ENCODE measurements at places on chromosomes 12 and 14. TPM values are rescaled to one million over a fixed set of nuclear protein-coding genes. Genes with fewer than 3 reads are reported as not detected.

Gene BDKRB1
- total RNA-seq, result not detected

Gene PIK3C2G
- total RNA-seq, result not detected

Gene CLEC2A
- not detected for total RNA-seq

Gene C12orf60
- total RNA-seq, result 0.50 TPM

GRCh38 chr12:110498984-110499706 is 2.8 kb downstream of the VPS29 start:
- DNase-seq, result no peak

- DNase-seq, result no peak
Observed at GRCh38 chr14:42424501-42424900, 817.8 kb downstream of the LRFN5 start.

- no peak for DNase-seq
Observed at GRCh38 chr12:72631926-72632685, 359.9 kb downstream of the TRHDE start.

- DNase-seq, result no peak
Observed at GRCh38 chr14:34833549-34834523, 41.3 kb downstream of the BAZ1A start.

DNA sequence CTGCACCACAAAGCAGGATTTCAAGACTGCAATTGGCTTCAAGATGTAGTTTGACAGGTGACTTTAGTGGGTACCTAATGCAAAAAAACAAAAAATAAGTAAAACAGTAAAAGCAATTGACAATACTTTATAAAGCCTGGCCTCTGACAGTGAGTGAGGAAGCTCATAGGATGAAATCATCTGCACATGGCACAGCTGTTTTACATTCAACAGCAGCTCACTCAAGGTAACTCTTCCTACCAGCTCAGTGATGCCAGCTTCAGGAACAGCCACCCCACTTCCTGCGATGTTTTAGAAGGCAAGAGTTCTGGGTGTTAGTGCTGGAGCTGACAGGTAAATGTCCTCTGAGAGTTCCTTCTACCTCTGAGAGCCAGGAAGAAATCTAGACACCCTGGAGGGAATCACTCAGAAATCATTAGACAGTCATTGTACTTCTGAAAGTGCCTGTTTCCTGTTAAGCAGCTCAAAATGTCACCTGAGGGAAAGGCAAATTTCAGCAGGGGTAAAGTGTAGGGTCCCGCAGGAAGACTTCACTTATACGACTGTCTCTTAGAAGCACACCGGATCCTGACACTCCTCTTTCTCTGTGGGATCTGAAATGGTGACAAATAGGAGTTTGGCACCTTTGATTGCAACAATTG is 99.9 kb downstream of the FOXN3 start:
- DNase-seq, result no peak

DNA sequence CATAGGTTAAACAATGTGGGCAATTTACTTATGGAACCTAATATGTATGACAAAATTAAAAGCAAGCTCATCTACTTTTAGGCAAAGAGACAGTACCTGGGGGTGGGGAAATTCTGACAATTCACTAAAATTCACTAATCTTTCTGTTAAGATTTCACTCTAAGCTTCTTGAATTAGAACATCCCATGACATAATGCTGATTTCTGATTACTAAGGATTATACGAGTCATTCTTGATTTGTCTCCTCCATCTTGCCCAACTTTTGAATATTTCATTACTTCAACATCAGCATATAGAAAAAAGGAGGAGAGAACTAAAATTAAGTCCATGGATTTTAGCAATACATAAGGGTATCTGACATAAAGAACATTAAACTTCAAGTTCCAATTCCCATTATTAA is 2.4 kb downstream of the CEP83 start:
- DNase-seq, result no peak
